IPS-NIHi11 (cell line): ENCODE measurements at places on chromosomes 1 and 21.

DNA sequence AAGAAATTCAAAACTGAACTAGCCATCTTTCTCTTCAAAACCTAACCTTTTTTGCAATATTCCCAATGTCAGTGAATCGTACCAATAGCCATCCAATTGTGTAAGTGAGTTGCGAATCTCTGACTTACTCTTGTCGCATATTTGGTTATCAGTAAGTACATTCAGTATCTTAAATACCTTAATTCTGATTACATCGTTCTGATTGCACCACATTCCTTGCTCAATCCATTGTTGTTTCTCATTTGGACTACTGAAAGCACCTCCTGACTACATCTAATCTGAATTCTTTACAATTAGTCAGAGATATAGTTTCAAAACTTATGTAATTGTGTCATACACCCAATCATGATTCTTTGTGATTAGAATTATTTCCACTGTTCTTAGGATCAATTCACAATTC lies 16.8 kb upstream of the BRINP3 start:
- DNase-seq, result no peak

- peak; percentile 96 for DNase-seq
Observed at GRCh38 chr1:151611832-151612500, at the start of gene SNX27. SNX27 (plus strand) TSS chr1:151612050; CDS start chr1:151612202, 152 bp downstream.

GRCh38 chr1:156826630-156827029 lies 10.0 kb upstream of the SH2D2A start:
- no peak for DNase-seq

- no peak for DNase-seq
Observed at GRCh38 chr1:13643017-13643416, 57.0 kb upstream of the PRDM2 start.

GRCh38 chr1:63454269-63454668 lies 68.8 kb downstream of the ITGB3BP start:
- DNase-seq, result no peak

GRCh38 chr1:161373442-161373841 lies 5.8 kb upstream of the CFAP126 start:
- no peak for DNase-seq

- DNase-seq, result no peak
Observed at GRCh38 chr21:33360281-33360680, 35.5 kb downstream of the IFNAR1 start.

DNA sequence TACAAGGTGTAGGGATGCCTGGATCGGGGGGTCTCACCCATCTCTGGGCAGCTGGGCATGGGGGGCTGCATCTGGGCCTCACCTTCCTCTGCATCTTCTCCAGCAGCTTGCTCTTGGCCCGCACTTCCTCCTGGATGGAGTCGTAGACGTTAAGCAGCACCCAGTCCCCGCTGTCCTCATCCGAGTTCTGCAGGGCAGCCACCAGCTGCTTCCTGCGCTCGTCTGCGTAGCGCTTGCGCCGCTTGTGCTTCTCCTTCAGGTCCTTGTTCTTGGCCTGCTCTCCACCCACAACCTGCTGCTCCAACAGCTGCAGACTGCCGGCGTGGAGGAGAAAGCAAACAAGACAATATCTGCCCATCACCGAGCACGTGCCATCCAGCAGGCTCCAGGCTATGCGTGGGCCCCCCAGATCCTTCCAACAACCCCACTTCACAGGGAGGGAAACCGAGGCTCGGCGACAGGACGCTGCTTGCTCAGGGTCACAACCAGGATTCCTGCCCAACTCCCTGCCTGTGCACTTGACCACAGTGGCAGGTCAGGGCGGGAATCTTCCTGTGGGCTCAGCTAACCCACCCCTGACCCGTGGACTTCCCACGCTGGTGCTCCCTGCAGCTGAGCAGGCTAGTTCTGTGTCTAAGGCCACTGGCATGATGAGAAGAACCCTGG lies 21.5 kb upstream of the DDOST start:
- DNase-seq, result no peak

GRCh38 chr1:41488040-41488951 lies 3.8 kb upstream of the EDN2 start:
- no peak for DNase-seq

DNA sequence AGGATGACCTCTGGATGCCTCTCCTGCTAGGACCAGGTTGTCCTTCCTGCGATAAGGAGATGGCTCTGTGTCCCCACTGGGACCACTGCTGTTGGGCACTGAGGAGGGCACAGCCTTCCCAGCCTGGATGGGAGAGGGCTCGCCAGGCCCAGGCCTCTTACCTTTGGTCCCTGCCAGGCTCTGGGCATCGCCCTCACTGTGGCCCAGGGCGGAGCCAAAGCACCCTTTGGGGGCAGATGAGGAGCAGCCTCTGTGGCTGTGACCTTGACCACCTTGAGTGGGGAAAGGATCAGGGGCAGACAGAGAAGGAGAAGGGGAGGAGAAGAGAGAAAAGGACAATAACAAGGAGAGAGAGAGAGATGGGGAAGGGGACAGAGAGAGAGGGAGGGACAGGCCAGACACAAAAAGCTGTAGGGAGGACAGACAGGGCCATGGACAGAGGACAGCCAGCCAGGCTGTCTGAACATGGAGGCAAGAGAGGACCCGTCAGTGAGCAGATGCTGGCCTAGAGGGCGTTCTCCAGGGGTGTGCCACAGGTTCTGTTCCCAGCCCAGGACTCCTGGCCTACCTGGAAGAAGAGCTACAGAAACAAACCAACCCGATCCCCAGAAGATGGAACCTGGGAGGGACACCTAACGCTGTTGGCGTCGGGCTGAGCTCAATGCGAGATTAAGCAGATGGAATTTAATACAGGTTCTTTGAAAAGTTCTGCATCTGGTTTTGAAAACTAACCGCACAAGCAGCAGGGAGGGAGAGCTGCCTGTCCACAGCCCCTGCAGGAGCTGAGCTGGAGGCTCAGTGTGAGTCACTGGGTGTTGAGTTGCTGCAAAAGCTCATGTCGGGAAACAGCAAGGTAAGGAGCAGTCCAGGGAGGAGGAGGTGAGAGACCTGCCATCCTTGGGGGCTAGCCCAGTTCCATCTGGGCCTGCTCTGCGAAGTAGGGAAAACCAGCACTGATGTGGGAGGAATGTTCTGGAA lies 262.1 kb downstream of the PTPRU start:
- DNase-seq, result no peak

- DNase-seq, result no peak
Observed at GRCh38 chr1:32780628-32781234, 36.4 kb downstream of the YARS1 start.

- DNase-seq, result no peak
Observed at GRCh38 chr1:187883356-187883755, 1054.6 kb downstream of the PLA2G4A start.

DNA sequence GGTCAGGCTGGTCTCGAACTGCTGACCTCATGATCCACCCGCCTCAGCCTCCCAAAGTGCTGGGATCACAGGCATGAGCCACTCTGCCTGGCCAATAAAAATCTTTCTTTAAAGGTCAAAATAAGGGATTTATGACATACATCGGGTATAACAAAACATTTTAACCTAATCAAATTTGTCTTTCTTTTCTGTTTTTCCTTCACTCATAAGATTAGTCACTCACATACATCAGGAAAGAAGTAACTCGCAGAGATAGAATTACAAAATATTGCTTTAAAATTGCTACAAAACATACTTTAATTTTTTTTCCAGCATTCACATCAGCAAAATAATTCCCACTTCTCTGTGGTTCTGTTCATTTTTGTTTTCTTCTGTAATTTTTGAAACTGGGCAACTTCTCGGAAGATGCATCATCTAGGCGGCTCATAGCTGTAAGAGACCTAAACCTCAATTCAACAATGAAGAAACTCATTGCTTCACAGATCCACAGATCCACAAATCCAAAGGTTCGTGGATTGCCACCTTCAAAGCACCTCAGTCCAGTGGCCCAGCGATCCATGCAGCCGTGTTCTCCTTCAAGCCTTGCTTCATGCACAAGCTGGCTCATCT lies 39.7 kb downstream of the NEK2 start:
- DNase-seq, result no peak

DNA sequence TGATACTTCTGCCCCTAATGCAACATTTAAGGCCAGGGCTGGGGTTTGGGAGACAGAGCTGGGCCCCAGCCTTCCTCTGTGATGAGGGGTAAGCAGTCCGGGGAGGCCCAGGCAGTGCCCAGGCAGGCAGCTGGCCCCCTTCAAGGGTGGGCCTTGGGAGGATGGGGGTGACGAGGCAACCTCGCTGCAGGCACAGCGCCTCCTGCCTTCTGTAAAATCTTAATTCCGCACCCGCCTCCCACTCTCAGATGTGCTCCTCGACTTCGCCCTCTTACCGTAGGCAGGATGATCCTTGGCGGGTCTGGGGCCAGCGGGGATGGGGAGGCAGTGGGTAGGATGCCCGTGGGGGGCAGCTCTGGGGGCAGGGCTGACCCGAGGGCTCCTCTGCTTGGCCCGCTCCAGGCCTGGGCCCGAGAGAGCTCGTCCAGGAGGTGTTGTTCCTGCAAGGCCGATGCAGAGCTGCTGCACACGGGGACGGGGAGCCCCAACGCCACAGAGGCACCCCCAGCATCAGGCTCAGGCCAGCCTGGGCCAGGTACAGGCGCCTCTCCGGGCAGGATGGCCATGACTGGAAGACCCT lies 9.1 kb downstream of the C21orf58 start:
- DNase-seq, result no peak

DNA sequence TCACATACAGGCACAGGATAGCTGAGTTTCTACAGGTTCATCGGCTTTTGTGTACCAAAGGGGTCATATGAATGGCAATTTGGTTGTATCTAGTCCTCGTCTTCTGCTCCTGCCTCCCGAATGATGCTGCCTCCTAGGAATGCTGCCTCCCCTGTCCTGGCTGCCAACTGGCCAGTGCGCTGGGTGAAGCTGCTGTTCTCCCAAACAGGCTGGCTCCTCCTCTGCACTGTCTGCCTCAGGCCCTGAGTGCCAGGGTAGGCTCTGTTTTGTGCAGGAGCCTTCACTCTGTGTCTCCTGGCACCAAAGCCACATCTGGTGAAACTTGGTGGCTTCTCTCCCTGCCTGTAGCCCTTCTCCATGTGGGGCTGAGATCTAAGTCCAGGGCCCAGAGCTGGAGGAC lies 60.3 kb downstream of the RHOU start:
- no peak for DNase-seq

DNA sequence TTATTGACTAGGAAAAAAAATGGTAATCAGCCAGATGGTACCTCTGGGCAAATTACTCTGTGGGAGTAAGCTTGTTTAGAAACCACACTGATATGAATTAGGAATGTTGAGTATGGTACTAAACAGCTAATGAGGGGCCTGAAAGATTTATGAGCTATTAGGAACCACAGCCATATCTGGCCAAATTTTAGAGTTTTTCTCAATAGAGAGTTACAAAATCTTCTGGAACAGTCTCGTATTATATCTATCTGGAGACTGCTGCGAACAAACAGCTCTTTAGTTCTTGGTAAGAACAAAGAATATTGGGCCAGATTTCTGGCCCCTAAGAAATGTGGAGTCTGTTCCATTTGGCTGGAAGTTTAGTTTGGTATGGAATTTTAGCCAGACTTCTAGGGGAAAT lies 4.9 kb upstream of the PODN start:
- no peak for DNase-seq

DNA sequence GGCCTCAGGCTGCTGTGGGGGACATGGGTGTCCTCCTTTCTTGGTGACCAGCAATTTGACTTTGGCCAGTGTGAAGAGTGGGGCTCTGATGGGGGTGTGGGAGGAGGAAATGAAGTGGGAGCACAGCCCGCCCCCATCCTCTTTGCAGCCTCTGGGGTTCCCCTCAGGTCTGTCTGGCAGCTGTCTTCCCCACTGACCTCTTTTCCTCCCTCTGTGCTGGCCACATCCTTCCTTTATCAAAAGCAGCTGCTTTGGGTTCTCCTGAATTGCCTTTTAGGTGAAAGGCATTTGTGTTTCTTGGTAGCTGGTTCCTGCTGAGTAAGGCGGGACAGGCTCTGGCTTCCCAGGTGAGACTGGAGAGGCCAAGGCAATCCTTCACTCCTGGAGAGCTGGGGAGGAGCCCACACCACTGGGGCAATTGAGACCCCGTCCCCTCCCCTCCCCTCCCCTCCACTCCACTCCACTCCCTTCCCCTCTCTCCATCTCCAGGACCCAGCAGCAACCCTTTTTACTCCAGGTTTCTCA lies 24.9 kb downstream of the PCAT6 start:
- DNase-seq, result peak; percentile 40

- no peak for DNase-seq
Observed at GRCh38 chr1:207486198-207486597, 9.8 kb upstream of the CR1 start.

GRCh38 chr1:67951014-67951413 lies 99.4 kb downstream of the DIRAS3 start:
- DNase-seq, result no peak

DNA sequence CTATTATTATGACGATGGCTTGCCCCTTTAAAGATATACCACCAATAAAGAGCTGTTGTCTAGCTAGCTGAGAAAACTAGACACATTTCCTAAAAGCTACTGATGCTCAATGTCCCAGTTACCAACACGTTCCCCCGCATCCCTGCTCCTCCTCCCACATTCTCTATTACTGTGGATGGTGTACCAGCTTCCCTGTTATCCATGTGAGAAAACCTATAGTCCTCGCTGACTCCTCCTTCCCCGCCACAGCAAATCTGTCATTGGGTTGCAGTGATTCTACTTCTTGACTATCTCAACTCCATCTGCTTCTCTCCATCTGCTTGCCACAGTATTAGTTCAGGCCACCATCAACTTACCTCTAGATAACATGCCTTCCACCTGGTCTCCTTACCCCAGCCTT lies 337.5 kb downstream of the KCNH1 start:
- DNase-seq, result no peak

DNA sequence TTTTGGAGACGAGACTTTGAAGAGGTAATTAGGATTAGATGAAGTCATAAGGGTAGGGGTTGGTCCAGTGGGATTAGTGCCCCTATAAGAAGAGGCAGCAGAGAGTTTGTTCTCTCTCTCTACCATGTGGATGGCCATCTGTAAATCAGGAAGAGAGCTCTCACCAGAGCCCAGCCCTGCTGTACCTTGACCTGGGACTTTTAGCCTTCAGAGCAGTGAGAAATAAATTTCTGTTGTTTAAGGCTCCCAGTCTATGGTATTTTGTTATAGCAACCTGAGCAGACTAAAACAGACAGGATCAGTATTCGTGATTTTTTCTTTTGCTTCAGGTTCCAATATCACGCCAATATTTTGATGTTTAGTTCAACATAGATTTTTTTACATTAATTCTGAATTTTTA lies 30.0 kb downstream of the TBX15 start:
- DNase-seq, result no peak

- peak; percentile 80 for DNase-seq
Observed at GRCh38 chr21:32257962-32258785, 20.7 kb downstream of the MIS18A start.

DNA sequence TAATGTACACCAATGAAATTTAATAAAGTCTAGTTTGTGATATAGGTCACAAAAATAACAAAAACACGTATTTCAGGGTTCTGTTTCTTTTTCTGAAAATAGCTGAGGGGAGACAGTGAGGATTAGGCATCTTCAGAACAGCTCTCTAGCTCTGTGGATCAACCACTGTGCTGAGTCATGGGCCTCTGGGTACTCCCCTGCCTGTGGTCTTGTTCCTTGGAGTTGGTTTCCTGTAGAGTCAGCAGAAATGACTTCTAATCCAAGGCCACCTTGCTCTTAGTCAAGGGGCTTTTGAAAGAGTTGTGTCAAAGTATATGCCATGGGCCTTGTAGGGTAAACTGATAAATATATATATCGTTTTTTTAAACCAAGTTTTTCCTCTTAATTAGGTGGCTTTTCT lies 141.8 kb upstream of the ZRANB2 start:
- no peak for DNase-seq
